Activated T-cell treated with anti-CD3 and anti-CD28 coated beads, Interleukin-2, amount 50 U/mL, for 4 hours (primary cell): ENCODE measurements at places on chromosomes 12 and 14.

- no peak for DNase-seq
These were observed 15.8 kb upstream of the KRAS start for GRCh38 chr12:25266497-25266896.

GRCh38 chr12:75996861-75997447 is 34.6 kb downstream of the PHLDA1 start:
- DNase-seq = no peak

GRCh38 chr14:71397371-71397770 is 490.1 kb downstream of the PCNX1 start:
- no peak for DNase-seq

- peak; percentile 23 for DNase-seq
These were observed 235.4 kb downstream of the SEC23A start for GRCh38 chr14:38867561-38868150.

GRCh38 chr12:54175200-54175963 is 13.4 kb downstream of the SMUG1 start:
- no peak for DNase-seq

DNA sequence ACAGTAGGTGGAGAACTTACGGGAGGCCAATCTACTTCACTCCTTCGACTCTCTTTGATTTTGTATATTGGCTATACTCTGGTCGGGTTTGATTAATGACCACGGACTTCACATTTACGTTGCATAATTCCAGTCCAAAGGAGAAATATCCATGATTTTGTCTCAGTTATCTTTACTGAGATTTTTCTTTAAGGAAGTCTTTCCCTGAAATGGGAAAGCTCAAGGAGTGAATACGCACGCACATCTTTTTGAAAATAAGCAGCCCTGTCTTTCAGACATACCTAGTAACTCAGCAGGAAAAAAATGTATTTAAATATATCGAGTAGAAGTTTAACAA is 5.7 kb upstream of the ALX1 start:
- no peak for DNase-seq

- no peak for DNase-seq
These were observed 29.0 kb downstream of the NUBPL start for GRCh38 chr14:31590206-31590605.

GRCh38 chr14:24339284-24340151 is at the start of gene RIPK3:
Gene RIPK3 (minus strand): TSS chr14:24339991. CDS start chr14:24339826, 165 bp downstream.
- DNase-seq = peak; percentile 62

DNA sequence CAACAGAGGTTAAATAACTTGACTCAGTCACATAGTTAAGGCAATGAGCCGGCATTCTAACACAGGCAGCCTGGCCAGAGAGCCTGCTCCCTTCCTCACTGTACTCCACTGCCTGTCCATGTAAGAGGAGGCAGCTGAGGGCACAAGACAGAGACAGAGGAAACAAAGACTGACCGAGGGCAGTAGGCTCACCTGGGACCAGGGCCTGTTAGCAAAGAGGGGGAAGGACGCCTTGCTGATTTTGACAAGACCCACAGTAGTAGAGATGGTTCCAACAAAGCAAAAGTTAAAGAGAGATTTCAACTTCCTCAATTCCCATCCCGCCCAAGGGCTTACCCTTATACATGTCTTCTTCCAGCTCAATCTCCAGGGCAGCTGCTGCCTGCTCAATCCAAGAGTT is 26.5 kb downstream of the OTUB2 start:
- DNase-seq = no peak

GRCh38 chr14:104345621-104346462 is 207.5 kb downstream of the KIF26A start:
- DNase-seq = no peak

- no peak for DNase-seq
These were observed 138.1 kb upstream of the C14orf180 start for GRCh38 chr14:104441275-104442106.

- DNase-seq = no peak
These were observed 498 bp downstream of the PIANP start for GRCh38 chr12:6699989-6700645.

GRCh38 chr14:94412671-94413638 is 24.6 kb upstream of the SERPINA1 start:
- DNase-seq = no peak

DNA sequence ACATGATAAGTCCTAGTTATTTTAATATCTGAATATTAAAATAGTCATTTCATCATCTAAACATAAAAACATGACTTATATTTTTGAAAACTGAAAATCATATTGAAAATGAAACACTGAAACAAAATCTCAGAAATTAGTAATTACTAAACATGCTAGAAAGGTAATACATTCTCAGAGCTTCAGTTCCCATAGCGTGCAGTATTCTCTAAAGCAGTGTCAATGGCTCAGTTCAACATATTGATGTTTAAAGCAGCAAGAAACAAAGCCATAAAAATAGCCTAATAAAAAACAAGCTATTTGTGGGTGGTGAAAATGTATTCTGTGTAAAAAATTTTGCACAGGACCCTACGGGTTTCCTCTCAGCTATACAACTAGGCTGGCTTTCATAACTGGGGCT is 1337.4 kb downstream of the FSCB start:
- DNase-seq = no peak

DNA sequence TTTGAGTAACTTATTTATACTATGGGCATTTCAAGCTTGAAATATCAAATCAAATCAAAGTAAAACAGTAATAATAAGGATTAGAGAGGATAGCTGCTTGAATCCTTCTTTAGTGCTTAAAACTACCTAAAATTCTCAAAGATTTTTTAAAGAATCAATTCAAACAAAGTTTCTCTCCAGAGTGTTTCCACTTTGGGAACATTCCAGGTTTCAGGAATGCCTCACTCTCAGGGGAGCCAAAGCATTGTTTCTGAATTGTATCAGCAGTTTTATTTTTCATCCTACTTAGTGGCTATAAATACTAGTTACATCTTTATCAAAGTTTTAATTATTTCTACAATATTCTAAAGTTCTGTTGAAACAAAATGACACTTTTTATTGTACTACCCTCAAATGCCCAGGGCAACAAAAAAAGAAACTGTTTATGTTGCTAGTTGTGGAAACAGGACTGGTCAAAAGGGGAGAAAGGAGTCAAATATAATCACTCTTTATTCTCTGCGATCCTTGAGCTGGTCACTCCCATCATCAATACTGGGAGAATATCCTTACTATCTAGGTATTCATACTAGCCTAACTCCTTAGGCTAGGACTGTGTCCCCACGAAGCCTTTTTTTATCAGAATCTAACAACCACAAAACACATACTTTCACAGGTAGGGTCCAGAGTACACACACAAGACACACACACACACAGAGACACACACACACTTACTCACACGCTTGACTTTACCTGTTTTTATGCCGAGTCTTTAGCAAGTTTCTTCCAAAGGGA is 598 bp downstream of the RASSF9 start:
- DNase-seq = no peak

- DNase-seq = no peak
These were observed 33.3 kb downstream of the HEATR5A start for GRCh38 chr14:31387091-31387490.

DNA sequence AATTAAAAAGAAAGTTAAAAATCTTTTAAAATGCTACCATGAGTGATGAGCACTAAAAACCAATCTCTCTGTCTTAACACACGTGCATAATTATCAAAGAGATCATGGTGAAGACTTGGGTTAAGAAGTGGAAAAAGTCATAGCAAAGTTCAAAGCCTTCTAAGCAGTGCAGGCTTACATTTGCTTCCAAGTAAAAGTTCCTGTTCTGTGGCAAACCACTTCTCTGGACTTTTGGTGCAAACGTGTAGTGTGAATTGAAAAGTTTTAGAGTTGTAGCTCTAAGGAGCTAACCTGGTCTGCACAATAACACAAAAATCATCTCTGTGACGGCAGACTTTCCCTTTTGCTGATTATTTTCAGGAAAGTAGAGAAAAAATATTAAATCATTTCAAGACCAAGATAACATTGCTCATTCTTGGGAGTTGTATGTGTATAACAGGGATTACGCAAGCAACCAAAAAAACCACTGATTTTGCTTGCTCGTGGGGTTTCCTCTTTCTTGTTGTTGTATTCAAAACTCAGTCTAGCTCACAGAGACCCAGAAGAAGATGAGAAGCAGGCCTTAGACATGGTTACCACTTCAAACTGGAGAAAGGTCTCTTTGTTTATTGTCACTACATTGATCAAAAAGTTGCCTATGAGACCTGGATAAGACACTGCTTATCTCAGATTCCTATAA is 2.3 kb upstream of the GLIPR1 start:
- DNase-seq = no peak

- no peak for DNase-seq
These were observed 15.5 kb upstream of the CYP46A1 start for GRCh38 chr14:99668307-99669295.

- peak; percentile 10 for DNase-seq
These were observed 33.7 kb downstream of the PAH start for GRCh38 chr12:102883204-102883799.

- DNase-seq = peak; percentile 56
These were observed 2.7 kb upstream of the GALNT6 start for GRCh38 chr12:51393676-51394545.

DNA sequence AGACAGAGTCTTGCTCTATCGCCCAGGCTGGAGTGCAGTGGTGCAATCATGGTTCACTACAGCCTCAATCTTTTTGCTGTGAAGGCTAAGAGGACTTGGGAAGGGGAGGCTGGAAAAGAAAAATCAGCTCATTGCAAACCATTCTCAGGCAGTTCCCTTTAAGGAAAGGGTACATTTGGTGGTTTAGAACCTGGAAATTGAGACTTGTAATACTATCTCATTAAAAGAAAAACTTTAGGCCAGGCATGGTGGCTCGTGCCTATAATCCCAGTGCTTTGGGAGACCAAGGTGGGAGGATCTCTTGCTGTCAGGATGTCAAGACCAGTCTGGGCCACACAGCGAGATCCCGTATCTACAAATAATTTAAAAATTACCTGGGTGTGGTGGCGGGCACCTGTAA is 21.3 kb upstream of the TUBA1C start:
- DNase-seq = no peak

DNA sequence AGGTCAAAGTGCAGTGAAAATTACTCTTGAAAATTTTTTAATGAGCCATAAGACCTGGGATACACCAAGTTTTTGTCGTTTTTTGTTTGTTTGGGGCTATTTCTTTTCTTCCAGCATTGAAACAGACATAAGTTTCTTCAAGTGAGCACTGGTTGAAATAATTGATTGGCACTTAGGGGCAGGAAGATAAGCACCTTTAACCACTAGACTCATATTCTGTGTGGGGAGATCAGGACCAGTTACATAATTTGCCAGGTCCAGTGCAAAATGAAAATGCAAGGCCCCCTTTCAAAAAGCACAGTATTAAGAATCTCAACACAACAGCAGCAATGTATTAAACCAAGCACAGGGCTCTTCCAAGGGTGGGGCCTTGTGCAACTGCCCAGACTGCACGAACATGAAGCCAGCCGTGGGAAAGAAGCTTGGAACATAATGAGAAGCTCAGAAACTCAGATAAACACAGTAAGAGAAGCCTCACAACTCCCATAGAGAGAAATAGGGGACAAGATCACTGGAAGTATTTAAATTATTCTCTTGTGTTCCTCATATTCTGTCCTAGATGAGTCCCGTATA is 3.2 kb upstream of the TCP11L2 start:
- DNase-seq = no peak

GRCh38 chr14:36553656-36554260 is 28.7 kb downstream of the NKX2-8 start:
- DNase-seq = no peak

DNA sequence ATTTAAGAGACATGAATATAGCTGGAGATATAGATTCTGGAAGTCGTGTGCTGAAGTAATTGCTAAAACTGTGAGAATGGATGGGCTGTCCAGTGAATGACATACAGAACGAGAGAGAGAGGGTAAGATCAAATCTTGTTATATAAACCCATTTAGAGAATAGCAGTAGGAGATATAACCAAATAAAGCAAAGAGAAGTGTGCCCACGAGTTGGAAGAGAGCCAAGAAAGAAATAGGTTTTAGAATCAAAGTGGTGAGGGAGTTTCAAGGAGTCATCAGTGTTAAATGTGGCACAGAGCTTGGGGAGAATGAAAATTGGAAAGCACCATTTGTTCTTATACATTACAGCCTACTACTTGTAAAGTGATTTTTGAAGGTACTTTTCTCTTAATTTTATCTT is 19.2 kb downstream of the TOGARAM1 start:
- no peak for DNase-seq

DNA sequence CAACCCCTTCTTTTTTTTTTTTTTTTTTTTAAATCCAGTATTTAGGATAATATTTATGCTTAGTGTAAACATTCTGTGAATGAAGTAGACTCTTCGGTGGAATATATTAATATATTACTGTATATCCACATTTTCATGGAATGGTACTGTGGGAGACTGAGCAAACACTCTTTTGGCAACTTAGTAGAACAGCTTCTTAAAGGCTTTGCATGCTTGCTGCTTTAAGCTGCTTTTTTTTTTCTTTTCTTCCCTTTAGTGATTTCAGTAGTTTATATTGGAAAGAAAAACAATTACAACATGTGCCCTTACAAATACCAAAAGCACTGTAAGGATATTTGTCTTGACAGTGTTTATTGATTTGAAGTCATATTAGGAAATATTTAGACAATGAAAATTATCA is 78.9 kb downstream of the AEBP2 start:
- DNase-seq = no peak

GRCh38 chr12:115998119-115998633 is 279.3 kb downstream of the MED13L start:
- DNase-seq = no peak

- no peak for DNase-seq
These were observed 11.6 kb upstream of the KCNJ8 start for GRCh38 chr12:21786041-21786531.

DNA sequence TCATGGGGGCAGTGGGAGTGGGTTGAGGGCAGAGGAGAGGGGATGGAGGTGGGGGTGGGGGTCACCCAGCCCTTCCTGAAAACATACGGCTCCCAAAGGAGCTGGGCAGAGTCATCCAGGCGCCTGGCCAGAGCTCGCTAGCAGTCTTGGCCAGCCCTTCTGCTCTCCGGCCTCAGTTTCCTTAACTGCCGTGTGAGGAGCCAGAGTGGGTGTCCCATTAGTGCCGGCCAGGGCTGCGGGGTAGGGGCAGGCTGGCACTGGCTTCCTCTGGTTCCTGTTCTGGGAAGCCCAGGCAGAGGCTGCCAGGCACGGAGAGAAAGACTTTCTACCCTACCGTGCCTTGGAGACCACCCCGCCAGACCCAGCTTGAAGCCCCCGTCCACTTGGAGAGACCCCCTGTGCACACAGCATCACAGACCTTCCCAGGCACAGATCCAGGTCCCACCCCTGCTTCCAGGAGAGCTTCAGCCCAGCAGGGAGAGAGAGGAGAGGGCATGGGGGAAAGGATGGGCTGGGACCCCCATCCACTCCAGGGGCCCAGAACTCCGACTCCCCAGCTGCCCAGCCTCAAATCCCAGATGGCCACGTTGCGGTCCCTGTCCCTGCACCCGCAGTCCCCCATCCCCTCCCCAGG is 93.3 kb downstream of the RFLNA start:
- DNase-seq = no peak

GRCh38 chr12:115137812-115138521 is 454.0 kb upstream of the TBX3 start:
- DNase-seq = no peak

DNA sequence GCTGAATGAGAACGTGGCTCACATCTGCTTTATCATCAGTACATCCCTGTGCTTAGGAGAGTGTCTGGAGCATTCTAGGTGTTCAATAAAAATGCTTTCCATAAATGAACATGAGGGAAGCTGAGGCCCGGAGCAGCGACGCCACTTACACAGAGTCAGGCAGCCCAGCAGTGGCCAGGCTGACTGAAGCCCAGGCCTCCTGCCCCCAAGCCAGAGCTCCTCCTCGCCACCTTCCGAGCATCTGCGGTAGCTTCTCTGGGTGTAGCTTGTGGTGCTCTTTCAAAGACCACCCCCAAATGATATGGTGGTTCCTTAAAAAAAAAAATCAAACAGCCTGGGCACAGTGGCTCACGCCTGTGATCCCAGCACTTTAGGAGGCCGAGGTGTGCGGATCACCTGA is 88.8 kb downstream of the FBXL14 start:
- no peak for DNase-seq
